ENCODE measurements at places on chromosomes 16 and 17. TPM values are rescaled to one million over a fixed set of nuclear protein-coding genes. Genes with fewer than 3 reads are reported as not detected.

The TEX14 gene
- total RNA-seq: 0.07 TPM

The CTF1 gene
- 3.8 TPM for total RNA-seq

GRCh38 chr16:69482410-69482991, 58.1 kb downstream of the CYB5B start:
- H3K27ac ChIP-seq: no peak overlapping the region
- H3K36me3 ChIP-seq: no peaks in the 10 kb centered on the region
- H3K4me1 ChIP-seq: peaks cover 5% of the 10 kb centered on the region
- no peak overlapping the region for H3K4me3 ChIP-seq

GRCh38 chr16:11395949-11396240, 50.6 kb downstream of the RMI2 start:
- DNase-seq: no peak
- H3K4me1 ChIP-seq: no peaks in the 10 kb centered on the region
- no peaks in the 10 kb centered on the region for H3K27me3 ChIP-seq
- H3K4me3 ChIP-seq: no peak overlapping the region
- H3K36me3 ChIP-seq: no peaks in the 10 kb centered on the region
- no peak overlapping the region for H3K27ac ChIP-seq

DNA sequence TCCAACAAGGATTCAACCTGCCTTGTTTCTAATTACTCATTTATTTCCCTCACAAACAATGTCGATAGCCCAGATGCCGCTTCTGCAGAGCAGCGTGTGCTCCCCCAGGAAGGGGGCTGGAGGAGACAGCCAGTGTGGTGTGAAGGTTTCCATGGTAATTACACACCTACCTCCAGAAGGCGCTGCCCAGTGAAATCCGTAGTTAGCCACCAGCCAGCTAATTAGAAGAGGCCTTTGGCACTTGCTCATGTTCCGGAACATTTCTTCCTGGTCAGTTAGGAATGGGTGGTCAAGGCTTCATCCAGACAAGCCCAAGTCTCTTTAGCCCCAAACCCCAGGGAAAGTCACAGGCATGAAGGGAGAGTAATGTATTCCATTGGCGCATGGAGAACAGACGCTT, 342.5 kb upstream of the C16orf82 start:
- no peaks in the 10 kb centered on the region for H3K27me3 ChIP-seq
- no peaks in the 10 kb centered on the region for H3K4me1 ChIP-seq
- no peak for DNase-seq
- H3K27ac ChIP-seq: no peak overlapping the region
- H3K36me3 ChIP-seq: no peaks in the 10 kb centered on the region
- H3K4me3 ChIP-seq: no peak overlapping the region

Data from endodermal cell (in vitro differentiated cells).